Lung (tissue), 17 donors: ENCODE measurements at places on chromosomes 12 and 14.
A peak's percentile ranks its signal among the peaks of the same experiment; 100 is the strongest.

- DNase-seq: no peak
Measured at GRCh38 chr14:55416866-55417265, 5.2 kb upstream of the ATG14 start.

DNA sequence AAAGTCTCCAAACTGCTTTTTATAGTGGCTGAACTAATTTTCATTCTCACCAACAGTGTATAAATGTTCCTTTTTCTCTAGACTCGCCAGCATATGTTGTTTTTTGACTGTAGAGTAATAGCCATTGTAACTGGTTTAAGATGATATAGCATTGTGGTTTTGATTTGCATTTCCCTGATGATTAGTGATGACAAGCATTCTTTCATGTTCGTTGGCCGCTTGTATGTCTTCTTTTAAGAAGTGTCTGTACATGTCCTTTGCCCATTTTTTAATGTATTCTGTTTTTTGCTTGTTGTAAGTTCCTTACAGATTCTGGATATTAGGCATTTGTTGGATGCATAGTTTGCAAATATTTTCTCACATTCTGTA lies 404.9 kb downstream of the FLRT2 start:
- no peak for DNase-seq

GRCh38 chr12:55681142-55682077 lies 26.3 kb downstream of the ITGA7 start:
- DNase-seq: peak; percentile 62

GRCh38 chr12:9049520-9050133 lies 60.3 kb downstream of the KLRG1 start:
- DNase-seq: peak; percentile 73

DNA sequence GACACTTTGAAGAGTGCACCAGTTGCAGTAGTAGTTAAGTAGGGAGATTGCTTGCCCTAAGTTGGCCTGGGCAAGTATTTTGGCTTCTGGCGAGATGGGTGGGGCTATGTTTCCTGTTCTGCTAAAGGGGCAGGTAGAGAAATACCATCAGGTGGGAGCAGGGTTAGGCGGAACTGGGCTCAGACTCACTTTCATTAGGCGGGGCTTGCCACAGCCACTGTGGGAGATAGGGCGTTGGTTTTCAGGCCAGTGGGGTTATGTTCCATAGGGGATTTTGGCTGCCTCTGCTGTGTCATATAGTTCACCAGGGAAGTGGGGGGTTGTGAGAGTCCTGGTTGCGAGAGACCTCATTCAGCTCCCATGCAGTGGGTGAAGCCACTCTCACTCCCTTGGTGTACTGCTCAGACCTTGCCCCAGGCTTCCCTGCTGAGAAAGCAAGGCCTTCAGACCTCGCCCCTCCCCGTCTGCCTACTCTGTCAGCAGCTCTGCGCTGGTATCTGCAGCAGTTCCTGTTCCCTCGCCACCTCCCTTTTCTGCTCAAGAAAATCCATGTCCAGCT lies 43.3 kb downstream of the AEBP2 start:
- DNase-seq: no peak

- DNase-seq: peak; percentile 91
Measured at GRCh38 chr12:66144791-66145754, 14.5 kb upstream of the LLPH start.

- DNase-seq: no peak
Measured at GRCh38 chr14:20652996-20653975, 11.8 kb upstream of the OR6S1 start.

GRCh38 chr14:103108749-103109207 lies 14.3 kb downstream of the EXOC3L4 start:
- no peak for DNase-seq

DNA sequence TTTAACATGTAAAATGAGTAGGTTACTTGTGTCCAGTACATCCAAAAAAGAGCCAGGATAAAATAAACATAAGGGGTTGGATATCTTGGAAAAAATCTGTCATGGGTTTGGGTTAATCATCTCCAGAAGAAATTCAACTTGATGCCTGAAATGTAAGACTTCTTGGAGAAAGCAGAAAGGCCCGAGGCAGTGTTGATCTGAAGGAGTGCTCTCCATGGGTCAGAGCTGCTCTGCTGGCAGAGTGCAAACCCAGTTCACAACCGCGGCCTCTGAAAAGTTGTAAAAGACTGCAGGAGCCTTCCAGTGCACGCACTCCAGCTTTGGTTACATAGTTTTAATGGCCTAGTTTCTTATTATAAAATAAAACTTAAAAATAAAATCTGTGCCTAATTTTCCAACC lies 97.3 kb upstream of the ALX1 start:
- peak; percentile 56 for DNase-seq

DNA sequence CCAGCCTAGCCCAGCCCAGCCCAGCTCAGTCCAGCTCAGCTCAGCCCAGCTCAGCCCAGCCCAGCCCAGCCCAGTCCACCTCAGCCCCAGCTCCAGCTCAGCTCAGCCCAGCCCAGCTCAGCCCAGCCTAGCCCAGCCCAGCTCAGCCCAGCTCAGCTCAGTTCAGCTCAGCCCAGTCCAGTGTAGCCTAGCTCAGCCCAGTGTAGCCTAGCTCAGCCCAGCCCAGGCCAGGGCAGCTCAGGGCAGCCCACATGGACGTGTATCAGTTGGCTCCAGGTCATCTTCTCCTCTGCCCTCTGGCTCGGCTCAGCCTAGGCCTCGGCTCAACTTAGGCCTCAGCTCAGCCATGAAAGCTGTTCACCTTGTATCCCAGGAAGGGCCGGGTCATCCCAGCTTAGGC lies 64.7 kb downstream of the TMEM121 start:
- DNase-seq: no peak

DNA sequence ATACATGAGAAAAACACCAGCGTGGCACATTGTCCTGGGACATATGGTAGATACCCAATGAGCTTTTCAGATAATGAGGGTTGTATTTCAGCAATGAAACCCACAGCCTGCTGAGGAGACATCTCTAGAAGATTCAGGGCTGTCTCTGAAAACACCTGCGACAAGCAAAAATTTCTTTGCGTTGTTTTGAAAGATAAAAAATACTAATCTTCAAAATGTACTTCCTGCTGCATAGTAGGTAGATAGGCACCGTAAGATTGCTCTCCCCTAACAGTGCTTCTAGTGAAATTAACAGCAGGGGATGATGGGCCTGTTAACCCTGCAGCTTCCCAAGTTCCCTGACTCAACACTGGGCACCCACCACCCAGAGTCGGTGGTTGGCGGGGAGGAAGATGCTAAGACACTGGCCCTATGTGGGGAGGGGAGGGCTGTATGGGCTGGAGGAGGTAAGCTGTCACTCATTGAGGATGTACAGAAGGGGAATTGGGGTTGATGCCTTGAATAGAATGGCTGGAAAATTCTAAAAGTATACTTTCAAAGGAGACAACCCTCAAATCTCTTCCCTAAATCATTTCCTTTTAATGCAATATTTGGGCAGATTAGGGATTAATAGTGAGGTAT lies 20.0 kb downstream of the ZFP36L1 start:
- DNase-seq: no peak

- no peak for DNase-seq
Measured at GRCh38 chr14:97644365-97644764, 847.2 kb downstream of the VRK1 start.

DNA sequence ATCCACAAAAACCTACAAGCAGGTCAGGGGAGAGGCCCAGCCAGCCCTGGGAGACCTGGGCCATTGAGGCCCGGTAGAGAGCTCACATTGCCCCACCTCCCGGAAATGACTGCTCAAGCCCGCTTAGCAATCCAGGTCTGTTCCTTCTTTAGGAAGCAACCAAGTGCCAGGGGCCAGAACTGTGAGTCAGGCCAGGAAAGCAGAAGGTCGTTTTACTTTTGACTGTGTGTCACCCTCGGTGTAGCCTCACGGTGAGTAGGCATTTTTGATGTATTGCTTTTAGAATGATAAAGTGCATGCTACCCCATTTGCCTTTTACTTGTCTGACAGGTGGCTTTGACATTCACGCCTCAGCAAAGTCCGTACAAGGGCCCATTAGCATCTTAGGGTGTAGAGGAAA lies 25.4 kb upstream of the PWP1 start:
- DNase-seq: no peak

DNA sequence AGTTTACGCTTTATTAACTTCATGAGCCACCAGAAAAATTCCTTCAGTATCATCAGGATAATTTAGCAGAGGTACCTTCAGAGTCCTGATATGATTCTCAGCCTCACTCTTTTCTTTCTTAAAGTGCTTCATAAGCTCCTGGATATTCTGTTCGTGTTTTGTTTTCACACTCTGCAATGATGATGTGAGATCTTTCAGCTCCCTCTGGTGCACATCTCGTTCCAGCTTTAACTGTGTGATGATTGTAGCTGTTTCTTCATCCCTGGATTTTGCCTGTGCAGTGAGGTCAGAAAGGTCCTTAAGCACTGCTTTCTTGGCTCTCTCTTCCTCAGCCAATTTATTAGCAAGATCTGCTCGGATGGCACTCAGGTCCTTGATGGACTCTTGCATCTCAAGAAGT lies 156.7 kb downstream of the CEP128 start:
- DNase-seq: no peak

DNA sequence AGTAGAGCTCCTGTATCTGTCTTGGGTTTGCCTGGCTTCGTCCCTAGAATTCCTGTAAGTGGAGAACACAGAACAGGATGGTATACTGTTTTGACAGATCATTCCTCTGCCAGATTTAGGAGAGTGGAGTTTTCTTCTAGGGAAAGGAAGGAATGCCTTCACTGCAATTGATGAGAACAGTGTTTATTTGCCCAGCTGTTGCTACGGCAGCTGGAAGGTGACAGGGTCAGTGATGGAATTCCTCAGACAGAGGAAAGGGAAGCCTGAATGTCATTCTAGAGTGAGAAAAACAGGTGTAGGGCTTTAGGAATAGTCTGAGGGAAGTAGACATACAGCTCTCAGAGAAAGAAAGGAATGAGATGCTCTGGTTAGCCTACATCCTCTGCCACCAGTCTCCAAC lies 11.7 kb downstream of the CSRNP2 start:
- DNase-seq: no peak

DNA sequence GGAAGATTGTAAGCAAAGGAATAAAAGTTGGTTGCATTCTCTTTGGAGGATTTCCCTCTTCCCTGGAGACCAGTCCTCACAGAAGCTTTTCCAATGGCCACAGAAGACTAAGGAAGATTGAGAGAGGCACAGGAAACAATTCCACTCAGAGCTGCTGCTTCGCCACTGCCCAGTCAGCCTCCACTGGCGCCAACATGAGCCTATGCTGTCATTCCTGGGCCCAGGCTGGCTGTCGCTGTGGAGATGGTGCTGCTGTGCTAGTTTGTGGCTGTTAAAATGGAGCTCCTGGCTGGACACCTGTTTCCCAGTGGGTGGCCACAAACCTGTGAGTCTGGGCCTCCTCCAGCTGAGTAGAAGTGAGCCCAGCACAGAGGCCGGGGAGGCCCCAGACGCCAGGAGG lies 6.6 kb downstream of the P2RX7 start:
- no peak for DNase-seq

DNA sequence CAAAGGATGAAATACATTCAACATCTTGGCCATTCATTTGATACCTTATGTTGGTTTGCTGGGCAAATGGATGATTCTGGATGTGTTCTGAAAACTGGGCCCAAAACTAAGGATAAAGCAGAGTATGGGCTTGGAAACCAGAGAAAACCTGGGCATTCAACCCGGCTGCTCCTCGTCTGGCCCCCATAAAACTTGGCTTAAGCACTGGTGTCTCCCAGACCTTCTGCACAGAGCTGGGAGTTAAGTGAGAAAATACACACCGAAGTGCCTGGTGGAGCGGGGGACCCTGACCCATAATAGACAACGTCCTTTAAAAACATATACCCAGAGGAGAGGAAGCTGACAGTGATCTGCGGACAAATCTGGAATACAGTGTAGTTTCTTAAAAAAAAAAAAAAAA lies 112.5 kb downstream of the FOXN3 start:
- peak; percentile 28 for DNase-seq

GRCh38 chr12:127083008-127083949 lies 1183.7 kb upstream of the TMEM132C start:
- DNase-seq: peak; percentile 27

DNA sequence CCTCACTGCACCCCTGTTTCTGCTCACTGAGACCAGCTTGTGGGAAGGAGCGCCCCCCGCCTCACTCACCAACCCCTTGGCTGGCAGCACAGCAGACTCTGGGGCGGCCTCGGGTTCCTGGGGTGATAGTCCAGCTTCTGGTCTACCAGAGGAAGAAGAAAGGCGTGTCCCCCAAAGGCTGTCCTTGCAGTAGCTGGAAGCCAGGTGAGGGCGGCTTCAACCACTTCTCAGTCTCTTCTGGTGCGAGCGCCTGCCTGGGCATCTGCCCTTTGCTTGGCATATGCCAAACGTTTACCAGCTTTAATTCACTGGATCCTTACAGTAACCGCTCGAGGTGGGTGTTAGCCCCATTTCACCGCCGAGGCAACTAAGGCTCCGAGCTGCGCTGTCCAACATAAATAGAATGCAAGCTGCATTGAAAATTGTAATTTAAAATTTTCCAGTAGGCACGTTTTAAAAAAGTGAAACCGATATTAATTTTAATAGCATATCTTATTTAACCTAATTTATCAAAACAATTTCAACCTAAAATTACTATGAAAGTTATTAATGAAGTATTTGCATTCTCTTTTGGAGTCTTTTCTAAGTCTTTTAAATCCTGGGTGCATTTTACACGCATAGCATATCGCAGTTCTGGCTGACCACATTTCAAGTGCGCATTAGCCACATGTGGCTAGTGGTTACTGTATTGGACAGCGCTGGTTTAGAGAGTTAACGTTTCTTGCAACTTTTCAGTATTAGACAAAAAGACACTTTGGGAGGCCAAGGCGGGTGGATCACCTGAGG lies 872 bp downstream of the FAM177A1 start:
- no peak for DNase-seq

- no peak for DNase-seq
Measured at GRCh38 chr14:38873941-38874612, 229.0 kb downstream of the SEC23A start.

DNA sequence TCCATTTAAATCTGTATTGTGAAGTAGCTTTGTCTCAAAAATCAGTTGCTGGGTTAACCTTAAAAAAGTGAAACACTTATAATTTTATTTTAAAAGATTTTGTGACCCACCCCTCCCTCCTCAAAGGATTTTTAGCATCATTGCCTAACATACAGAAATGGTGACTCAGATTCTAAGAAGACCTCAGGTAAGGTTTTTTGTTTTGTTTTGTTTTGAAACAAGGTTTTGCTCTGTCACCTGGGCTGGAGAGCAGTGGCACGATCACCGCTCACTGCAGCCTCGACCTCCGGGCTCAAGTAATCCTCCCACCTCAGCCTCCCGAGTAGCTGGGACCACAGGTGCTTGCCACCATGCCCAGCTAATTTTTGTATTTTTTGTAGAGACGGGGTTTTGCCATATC lies 74.2 kb downstream of the GNS start:
- no peak for DNase-seq

DNA sequence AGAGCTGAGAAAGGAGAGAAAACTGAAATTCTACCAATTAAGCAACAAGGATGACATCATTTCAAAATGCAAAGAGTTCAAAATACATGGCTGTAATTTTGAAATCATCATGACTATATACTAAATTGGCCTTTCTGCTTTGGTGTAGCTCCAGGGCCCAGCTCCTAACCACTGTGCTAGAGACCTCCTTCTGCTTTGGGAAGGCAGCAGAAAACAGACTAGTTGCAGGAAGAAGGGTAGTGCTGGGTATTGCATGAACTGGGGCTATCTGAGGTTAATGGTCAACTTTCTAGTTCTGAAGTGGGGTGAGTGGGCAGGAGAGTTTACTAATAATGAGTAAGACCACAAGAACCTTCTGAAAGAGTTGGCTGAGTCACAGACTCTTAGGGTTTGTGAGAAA lies 66.2 kb downstream of the PTGER2 start:
- no peak for DNase-seq

- peak; percentile 61 for DNase-seq
Measured at GRCh38 chr12:25992026-25992782, 33.7 kb downstream of the RASSF8 start.

GRCh38 chr12:62898526-62898925 lies 36.4 kb downstream of the PPM1H start:
- DNase-seq: no peak
